Activated T-cell treated with anti-CD3 and anti-CD28 coated beads, Interleukin-2, amount 50 U/mL, for 72 hours (primary cell): ENCODE measurements at places on chromosomes 7 and 10.
A peak's percentile ranks its signal among the peaks of the same experiment; 100 is the strongest.

GRCh38 chr7:46288861-46289260, 367.8 kb upstream of the IGFBP3 start:
- H3K4me3 ChIP-seq = no peak overlapping the region
- DNase-seq = no peak
- H3K36me3 ChIP-seq = no peaks in the 10 kb centered on the region
- H3K4me1 ChIP-seq = no peaks in the 10 kb centered on the region
- no peak overlapping the region for H3K27ac ChIP-seq

GRCh38 chr7:55052741-55053427, 34.1 kb downstream of the EGFR start:
- H3K4me3 ChIP-seq = no peak overlapping the region
- H3K4me1 ChIP-seq = no peaks in the 10 kb centered on the region
- peaks cover 7% of the 10 kb centered on the region for H3K27me3 ChIP-seq
- no peak overlapping the region for H3K27ac ChIP-seq
- no peak for DNase-seq

- peaks cover 40% of the 10 kb centered on the region for H3K4me1 ChIP-seq
- peak overlapping the region; percentile 85 for H3K27ac ChIP-seq
- H3K4me3 ChIP-seq = peak overlapping the region; percentile 97
- peak; percentile 74 for DNase-seq
Measured at GRCh38 chr10:3068201-3068967, 1.0 kb downstream of the PFKP start.

DNA sequence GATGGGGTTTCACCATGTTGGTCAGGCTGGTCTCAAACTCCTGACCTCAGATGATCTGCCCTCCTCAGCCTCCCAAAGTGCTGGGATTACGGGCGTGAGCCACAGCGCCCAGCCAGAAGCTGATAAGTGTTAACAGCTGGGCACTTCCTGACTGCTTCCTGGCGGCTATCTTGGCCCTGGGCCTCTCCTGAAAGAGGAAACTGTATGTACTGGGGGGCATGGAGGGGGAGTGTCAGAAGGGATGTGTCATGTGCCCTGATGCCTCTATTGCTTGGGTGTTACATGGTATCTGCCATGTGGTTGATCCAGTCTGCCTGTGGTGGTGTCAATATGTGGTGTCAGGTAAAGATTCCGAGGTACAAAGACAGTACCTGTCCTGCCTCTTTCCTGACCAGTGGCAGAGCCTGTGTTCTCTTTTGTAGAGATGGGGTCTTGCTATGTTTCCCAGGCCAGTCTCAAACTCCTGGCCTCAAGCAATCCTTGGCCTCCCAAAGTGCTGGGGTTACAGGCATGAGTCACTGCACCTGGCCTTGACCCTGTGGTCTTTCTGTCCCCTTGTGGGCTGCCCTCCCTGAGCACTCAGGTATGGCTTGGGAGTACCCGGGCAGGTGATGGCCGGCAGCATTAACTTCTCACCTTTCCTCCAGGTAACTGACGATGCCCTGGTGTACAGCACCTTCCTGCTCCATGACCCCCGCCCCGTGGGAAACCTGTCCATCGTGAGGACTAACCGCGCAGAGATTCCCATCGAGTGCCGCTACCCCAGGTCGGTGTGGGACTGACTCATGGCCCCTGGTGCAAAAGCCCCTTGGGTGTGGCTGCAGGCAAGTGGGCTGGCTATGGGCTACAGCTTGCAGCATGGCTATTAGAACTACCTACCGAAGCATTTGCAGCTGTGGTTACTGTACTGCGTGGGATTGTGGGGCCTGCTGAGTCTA, 4.4 kb downstream of the ZP3 start:
- no peaks in the 10 kb centered on the region for H3K27me3 ChIP-seq
- no peaks in the 10 kb centered on the region for H3K36me3 ChIP-seq
- H3K4me1 ChIP-seq = peaks cover 22% of the 10 kb centered on the region
- no peak overlapping the region for H3K27ac ChIP-seq

DNA sequence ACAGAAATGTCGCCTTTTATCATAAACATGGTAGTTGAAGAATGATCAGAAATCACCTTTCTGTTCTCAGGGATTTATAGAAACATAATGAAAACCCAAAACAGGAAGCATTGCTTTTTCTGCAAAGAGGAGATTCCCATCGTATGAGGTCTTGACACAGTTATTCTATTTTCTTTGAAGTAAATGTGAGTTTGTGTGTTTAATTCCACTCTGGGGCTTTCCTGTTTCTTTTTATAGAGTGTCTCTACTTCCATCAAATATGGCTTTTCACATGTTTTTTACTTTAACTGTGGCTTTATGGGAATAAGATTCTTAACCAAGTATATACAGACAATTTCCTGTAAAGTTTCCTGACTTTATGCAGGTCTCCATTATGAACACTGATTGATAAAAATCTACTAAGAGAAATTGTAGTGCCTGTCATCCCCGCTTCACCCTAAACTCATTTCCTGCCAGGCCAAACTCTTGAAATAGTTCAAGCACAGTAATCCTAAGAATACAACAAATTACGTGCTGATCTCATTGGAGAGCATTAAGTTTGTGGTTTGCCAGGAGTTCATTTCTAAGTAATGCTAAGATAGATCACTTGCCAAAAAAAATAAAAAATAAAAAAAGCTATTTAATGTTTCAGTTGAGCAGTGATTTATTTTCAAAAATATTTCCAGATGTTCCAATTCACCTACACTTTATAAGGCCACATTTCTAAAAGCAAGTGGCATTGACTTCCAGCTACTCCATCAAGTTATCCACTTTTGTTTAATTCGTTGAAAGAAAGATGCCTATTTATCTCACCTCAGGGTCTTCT, 52.2 kb upstream of the SEC61G start:
- no peaks in the 10 kb centered on the region for H3K27me3 ChIP-seq
- H3K36me3 ChIP-seq = no peaks in the 10 kb centered on the region
- H3K4me3 ChIP-seq = no peak overlapping the region
- DNase-seq = no peak

DNA sequence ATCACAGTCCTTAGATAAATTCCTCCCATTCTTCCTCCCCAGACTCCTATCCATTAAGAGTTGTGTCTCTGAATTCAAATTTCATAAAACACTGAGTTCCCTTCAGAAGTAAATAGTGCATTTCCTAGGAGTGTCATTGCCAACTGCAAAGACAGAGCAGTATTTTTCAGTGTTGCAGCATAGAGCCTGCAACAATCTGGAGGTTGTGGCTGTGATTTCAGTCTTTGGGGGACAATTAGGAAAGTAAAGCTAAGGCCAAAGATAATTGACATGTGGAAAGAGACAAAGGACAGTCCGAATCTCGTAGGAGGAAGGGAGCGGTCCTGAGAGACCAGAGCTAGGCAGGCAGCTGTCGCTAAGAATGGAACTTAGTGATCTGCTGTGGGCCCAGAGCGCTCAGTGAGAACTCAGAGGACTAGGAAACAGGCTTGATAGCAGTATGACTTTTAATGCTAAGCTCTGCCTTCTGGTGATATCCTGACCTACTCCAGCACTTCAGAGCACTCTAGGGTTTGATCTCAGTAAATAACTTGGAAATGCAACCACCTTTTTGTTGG, 46.2 kb downstream of the PRPF18 start:
- no peak for DNase-seq
- H3K27me3 ChIP-seq = no peaks in the 10 kb centered on the region

- no peak for DNase-seq
- H3K27me3 ChIP-seq = peaks cover 52% of the 10 kb centered on the region
- no peaks in the 10 kb centered on the region for H3K4me1 ChIP-seq
- H3K36me3 ChIP-seq = no peaks in the 10 kb centered on the region
- no peak overlapping the region for H3K27ac ChIP-seq
- H3K4me3 ChIP-seq = no peak overlapping the region
Measured at GRCh38 chr10:7082967-7083366, 327.9 kb downstream of the SFMBT2 start.

- no peaks in the 10 kb centered on the region for H3K27me3 ChIP-seq
- peaks cover 4% of the 10 kb centered on the region for H3K36me3 ChIP-seq
- DNase-seq = no peak
- no peak overlapping the region for H3K27ac ChIP-seq
- no peaks in the 10 kb centered on the region for H3K4me1 ChIP-seq
Measured at GRCh38 chr7:27527348-27527714, 135.4 kb downstream of the HIBADH start.

- H3K36me3 ChIP-seq = no peaks in the 10 kb centered on the region
- no peak for DNase-seq
- H3K4me1 ChIP-seq = no peaks in the 10 kb centered on the region
Measured at GRCh38 chr7:87067788-87068187, 8.3 kb upstream of the ELAPOR2 start.
